Amniotic epithelial cell (primary cell): ENCODE measurements at places on chromosomes 7 and 10.
A peak's percentile ranks its signal among the peaks of the same experiment; 100 is the strongest.

DNA sequence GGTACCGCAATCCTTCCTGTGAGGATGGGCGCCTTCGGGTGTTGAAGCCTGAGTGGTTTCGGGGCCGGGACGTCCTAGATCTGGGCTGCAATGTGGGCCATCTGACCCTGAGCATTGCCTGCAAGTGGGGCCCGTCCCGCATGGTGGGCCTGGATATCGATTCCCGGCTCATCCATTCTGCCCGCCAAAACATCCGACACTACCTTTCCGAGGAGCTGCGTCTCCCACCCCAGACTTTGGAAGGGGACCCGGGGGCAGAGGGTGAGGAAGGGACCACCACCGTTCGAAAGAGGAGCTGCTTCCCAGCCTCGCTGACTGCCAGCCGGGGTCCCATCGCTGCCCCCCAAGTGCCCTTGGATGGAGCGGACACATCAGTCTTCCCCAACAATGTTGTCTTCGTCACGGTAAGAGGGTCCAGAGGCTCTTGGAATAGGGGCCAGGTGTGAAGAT is 1.7 kb downstream of the MEPCE start:
- no peak for DNase-seq

- DNase-seq = no peak
These were observed 26.2 kb downstream of the PAPOLB start for GRCh38 chr7:4835398-4836205.

DNA sequence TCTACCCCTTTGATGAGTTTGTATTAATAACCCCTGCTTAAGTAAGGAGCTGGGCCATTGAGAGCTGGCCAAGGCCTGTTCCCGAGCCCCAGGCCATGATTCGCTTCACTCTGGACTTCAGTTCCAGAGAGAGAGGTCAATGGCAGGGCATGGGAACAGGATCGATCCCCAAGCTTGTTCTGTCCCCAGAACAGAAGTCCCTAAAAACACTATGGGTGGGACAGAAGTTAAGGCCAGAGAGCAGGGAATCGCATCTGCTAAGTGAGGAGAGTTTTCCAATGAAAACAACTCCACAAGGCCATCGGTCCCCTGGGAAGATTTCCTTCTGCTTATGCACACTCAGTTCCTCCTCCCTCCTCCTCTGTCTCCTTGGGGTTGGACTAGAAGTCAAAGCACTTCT is 159.6 kb downstream of the LSM5 start:
- no peak for DNase-seq

DNA sequence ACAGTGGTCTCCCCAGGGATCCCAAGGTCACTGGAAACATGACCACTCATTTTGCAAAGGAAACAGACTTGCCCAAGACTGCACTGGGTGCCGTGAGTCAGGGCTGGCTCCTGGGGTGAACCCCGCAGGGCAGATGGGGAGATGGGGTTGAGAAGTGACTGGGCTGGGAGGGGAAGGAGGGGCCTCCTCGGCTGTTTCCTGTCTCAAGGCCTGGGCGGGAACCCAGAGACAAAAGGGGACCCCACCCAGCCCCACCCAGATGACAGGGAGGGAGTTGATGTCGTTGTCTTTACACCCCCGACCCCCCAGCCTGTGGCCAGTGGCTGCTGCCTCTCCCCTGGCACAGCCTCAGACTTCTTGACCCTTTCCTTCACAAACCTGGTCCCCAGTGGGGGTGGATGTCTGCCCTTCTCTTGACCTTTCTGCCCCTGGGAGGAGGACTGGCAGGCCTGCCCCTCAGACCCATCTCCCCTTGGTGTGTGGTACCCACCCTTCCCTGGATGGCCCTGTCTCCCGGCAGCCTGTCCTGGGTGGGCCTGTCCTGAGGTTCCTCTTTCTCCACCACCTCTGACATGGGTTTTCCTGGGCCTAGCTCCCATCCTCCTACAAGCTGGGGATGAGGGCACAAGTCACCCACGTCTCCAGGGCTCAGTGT is 1.4 kb downstream of the MYO1G start:
- no peak for DNase-seq

- DNase-seq = peak; percentile 99
These were observed 47.6 kb downstream of the PDGFA start for GRCh38 chr7:471866-472639.

DNA sequence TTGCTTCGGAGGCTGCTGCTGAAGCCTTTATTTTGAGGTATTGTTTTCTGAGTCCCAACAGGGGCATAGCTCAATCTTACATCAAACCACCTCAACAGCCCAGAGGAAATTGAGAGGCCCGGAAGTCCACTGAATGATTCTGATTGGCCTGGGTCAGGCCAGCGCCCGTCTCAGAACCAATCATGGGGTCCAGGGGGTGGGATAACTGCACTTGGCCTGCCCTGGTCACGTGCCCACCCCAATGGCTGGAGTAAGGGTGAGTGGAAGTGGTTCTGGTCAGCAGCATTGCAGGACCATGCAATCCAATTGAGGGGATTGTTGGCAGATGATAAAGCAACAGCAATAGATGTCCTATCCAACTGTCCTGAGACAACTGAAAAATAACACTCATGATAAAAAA is 190.6 kb downstream of the HERPUD2 start:
- no peak for DNase-seq

DNA sequence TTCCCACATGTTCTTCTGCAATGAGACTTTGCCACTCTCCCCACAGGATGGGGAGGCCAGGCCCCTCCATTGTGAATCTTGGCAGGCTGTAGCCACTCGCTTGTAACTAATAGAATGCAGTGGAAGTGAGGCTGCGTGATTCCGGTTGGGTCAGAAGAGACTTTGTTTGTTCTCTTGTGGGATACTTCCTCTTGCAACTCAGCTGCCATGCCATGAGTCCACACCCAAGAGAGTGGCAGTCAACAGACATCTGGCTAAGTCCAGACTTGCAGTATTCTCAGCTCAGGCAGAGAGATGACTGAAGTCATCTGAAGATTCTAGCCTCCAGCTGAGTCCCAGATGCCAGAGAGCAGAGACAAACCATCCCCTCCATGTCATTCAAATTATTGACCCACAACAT is 153.4 kb upstream of the GDF10 start:
- no peak for DNase-seq

DNA sequence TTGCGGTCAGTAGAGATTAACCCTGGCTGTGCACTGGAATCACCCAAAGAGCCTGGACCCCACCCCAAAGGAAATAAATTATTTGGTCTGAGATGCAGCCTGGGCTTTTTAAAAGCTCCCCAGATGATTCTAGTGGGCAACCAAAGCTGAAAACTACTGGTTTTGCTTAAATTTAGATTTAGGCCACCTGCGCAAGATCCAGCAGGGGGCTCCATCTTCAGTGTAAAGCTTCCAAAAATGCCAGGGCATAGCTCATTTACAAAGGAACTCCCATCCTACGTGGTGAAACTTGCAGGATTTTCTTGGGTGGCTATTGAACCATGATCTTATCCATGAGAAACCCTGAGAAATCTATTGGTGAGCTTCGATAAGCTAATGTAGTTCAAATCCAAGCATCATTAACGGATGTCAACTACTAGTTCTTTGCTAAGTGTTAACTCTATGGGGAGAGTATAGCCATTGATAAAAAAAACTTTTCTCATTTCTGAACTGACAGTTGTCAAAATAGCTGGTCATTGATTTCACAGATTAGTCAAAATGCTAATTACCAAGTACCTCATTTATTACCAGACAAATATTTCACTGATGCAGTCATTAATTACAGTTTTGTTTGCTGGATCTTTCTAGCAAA is 315.3 kb downstream of the LHFPL3 start:
- no peak for DNase-seq

- no peak for DNase-seq
These were observed 434.0 kb downstream of the INHBA start for GRCh38 chr7:41268878-41269277.

DNA sequence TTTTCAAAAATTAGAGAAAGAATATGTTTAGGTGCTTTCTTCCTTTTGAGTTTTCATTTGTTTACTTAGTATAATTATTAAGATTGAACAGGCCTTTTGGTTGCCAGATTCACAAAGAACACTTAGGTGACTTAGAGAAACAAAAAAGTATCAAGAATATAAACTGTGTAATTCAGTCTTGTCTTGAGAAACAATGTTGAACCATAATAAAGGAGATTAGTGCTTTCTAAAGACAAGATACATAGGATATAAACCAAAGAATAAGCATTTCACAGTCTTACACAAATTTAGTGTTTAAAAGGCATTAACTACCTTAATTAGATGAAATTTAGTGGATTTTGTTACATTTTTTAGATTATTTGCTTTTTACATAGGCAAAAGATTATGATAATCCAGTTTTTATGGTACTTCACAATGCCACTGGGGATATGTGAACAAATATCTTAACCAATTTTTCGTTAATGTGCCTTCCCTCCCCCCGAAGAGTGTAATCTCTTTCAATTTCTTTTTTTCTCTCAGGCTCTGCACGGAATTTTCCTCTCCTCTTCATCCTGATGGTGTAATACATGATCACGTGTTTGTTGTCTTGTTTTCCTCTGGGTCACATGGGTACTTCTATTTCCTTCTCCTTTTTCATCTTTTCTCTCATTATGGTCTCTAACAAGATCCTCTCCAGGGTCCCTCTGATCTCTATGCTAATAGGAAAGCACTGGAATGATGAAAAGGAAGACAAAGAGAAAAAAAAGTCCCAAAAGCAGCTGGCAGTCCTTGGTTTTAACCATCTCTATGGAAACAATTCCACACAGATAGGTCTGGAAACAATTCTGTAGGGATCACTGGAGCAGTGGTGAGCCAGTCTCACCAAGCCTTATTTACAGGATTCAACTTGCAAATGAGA is 3.7 kb upstream of the HNRNPH3 start:
- DNase-seq = peak; percentile 76

DNA sequence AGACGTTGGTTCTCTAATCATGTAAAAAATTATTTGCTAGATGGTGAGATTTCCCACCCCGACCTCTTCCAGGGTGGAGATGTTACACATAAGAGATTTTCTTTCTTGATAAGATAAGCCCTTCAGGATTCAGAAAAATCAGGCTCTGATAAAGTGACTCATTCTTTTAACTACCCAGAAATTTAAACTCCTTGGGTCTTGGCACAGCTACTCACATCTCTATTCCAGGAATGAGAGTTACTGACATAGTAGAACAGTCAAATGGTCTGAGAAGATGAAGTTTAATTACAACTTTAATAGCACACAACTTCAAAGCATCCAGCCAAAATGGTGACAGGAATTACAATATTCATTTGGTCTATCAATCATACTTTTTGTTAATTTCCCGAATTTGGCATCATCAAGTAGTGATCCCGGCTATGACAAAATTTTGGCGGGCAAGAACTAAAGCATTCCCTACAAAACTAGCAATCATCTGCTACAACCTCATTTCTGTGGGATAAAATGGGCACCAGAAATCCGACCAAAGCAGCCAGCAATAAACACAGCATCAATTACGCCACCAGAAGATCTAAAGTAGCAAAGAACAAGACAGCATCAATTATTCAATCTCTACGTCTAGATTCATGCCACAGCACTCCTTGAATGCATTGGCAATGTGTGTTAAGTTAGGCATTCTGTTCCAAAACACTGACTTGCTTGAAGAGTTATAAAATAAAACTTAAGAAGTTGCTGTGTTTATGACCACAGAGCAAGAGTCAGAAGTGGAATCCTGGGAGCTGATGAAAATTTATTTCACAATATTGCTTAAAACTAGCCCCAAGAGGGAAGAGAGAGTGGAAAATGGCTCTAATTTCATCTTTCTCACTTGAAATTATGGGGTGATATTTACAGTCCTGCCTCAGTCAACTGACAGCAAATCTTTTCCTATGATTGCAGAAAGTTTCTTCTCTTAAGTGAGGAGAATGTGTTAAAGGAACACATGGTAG is 565.7 kb upstream of the ANKRD30A start:
- DNase-seq = peak; percentile 45

DNA sequence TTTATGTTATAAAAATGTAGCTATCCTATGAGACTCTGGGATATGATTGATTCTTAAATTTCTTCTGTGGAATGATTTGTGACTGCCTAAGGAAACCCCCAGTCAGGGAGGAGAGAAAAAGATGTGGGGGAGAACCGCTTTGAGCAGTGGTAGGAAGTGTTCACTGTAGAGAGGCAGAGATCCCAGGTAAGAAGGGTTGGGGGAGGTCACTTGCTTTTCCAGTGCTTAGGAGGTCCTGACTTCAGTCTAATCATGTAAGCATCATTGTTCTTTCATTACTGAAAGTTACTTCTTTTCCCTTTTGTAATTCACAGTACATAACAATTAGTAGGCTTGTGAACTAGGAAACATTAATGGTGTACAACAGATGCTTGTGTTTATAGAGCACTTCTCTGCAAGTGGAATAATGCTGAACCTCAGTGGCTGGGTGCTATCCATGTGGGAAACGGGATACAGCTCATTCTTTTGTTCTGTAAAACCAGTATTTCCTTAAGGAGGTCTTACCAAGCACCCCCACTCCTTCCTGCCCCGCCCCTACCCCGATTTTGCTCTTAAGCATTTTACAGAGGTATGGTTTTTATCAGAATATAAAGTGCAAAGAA is 165.4 kb downstream of the ST7 start:
- DNase-seq = no peak

DNA sequence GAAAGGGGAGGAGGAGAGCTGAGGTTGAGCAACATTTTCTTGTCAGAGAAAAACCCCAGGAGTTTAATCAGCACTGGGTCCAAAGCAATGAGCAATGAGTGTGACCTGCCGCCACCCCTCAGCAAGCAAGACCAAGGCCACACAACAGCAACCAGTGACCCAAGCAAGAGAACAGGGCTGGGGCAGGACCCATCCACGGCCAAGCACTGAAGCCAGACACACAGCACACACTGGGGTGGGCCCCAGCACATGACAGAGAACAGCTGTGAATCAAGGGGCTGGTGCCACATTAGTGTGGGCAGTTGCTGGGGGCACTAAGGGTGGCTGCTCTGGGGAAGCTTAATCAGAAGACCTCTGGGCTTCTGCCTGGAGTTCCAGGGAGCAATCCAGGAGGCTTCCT is 16.2 kb downstream of the TMEM72 start:
- peak; percentile 88 for DNase-seq

DNA sequence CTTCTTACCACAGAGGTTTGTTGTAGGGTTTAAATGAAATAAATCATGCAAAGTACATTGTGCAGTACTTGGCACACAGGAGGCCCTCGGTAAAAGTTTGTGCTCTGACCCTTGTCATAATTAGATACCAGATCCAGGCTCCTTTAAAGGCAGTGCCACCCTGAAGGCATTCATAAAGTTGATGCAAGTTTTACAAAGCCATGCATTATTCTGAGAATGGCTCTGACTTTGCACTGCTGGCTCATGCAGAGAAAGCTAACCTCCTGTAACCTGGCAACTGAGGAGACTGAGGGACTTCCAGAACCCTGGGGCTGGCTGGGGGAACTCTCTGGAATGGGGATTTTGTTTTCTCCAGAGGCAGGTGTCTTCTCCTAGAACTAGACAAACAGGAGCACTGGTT is 570.9 kb downstream of the CCSER2 start:
- DNase-seq = no peak

- peak; percentile 62 for DNase-seq
These were observed 6.6 kb downstream of the CUBN start for GRCh38 chr10:17122726-17123661.

DNA sequence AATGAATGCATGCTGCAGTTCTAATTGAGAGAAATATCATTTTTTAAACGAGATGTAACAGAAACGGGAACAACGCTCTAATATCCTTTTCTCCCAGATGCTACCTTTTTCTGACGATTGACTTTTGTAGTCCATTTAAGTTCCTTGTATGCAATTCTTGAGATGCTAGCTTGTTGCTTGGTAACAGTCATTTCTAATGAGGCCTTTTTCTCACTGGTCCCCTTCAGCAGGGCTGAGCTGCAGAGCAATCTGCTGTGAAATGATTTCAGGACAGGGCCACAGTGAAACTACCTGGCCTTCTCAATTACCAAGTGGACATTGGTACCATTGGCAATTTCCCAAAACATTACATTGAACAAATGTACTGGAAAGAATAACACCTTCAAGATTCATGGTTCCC is 26.2 kb upstream of the FOXK1 start:
- DNase-seq = no peak
